ENCODE measurements at places on chromosomes 2 and 18.

- no peak for DNase-seq
These were observed 1637.7 kb upstream of the LRRTM1 start for GRCh38 chr2:81942136-81942680.

DNA sequence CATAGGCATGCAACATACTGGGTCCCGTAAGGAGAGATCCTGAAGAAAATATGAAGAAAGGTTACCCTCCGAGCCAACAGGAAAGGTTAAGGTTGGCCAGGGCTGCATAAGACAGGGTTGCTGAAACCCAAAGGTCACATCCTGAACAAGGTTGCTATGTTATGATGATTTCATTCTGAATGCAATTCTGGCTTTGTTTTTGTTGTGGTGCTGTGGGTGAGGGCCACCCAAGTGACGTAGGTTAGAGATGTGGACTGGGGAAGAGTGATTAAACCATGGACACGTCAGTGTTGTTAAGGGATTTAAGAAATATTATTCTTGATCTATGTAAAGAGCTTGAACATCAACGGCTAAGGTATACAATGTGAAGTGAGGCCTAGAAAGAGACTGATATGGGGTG is 60.0 kb downstream of the ZEB2 start:
- no peak for DNase-seq

GRCh38 chr18:10095356-10095755 is 181.5 kb downstream of the VAPA start:
- DNase-seq, result no peak

DNA sequence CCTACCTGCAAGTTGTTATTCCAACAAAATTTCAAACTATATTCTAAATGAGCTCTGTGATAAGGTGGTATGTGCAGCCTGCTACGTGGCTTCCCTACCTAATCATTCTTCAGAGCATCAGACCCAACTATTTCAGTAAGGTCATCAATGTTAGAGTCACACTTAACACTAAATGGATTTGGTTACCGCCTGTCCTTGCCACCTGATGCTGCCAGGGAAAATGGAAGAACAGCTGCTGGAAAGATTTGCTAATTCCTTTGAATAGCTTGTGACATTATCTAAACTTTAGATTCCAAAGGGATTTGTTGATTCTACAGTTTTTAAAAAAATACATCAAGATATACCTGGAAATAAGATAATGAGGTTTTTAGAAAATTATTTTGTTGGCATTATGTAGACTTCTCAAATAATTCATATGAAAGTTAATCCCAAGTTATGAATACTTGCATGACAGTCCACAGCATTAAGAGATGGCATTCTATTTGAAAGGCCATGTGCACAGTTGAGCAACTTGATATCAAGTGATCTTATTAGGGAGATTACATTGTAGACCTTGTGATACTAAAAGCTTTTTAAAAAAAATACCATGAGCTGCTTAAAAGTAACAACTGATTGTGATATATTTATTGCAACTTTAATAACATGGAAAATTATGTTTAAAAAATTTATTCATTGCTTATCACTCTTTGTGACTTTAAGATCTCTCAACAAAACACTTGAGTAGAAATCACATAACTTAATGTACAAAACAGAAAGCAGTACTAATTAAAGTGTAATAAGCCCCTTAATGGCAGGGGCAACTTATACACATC is 98.3 kb upstream of the UGP2 start:
- DNase-seq, result no peak

GRCh38 chr2:110751642-110752041 is 19.3 kb downstream of the ACOXL start:
- no peak for DNase-seq

Measured in NCI-H187 (cell line).